ENCODE measurements at places on chromosomes 11 and 22.

- DNase-seq: no peak
Observed at GRCh38 chr22:33909911-33910310, 10.4 kb downstream of the LARGE1 start.

GRCh38 chr22:41772645-41773044 lies 27.8 kb upstream of the CCDC134 start:
- no peak for DNase-seq

- DNase-seq: no peak
Observed at GRCh38 chr22:20176421-20177085, 25.7 kb upstream of the CCDC188 start.

DNA sequence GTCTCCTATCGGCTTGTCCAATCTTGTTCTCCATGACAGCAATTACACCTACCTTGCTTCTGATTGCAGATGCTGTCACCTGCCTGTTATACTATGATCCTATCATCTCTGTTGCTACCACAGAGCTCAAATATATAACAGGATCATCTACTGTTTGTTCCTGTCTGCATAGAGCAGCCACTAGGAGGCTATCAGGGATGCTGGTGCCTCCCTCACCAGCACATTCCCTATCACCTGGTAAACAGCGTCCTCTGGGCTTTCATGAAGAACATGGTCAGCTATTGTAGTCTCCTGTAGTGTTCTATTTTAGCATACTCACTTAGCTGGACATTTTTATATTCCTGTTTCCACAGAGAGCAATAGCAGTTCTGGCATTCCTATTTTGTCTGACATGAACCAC lies 87.8 kb upstream of the FAT3 start:
- no peak for DNase-seq

DNA sequence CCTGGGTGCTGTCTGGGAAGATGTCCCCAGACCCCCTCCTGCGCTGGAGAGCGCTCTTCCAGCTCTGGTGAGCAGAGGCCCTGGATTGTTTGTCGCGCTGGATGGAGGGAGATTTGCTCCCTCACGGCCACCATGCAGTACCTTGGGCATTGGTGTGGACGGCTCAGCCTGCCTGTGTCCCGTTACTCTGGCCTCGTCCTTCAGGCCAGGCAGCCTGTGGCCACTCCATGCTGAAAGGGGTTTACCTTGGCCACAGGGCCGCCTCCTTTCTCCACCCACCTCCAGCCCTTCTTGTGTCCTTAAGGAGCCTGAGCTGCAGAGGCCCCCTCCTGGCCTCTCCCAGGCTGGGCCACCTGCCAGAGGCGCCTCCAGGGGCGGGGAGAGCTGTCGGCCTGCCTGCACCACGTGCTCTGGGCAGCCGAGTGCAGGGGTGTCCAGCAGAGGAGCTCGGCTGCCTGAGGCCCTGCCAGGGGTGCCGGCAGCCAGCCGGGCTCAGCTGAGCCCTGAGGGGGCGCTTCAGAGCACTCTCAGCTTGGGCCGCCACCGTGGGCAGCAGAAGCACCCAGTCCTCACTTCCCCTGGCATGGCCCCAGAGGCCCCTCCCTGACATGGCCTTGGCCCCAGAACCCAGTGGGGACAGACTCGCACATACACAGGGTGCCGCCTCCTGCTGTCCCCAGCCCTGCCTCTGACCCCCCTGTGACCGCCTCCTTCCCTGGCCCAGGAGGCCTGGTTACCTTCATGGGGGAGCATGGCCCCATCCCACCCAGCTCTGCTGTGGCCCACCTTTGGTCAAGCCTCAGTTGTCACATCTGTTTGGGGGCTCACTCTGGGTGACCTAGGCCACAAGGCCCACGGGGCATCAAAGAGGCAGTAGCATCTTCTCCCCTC lies 3.4 kb downstream of the CCND1 start:
- DNase-seq: no peak

Measured in neuronal stem cell (in vitro differentiated cells).